Stimulated activated CD4-positive, alpha-beta T cell treated with anti-CD3 and anti-CD28 coated beads, Interleukin-15, amount 100 ng/mL, for 1 hour (primary cell): ENCODE measurements at places on chromosomes 1 and 21.

DNA sequence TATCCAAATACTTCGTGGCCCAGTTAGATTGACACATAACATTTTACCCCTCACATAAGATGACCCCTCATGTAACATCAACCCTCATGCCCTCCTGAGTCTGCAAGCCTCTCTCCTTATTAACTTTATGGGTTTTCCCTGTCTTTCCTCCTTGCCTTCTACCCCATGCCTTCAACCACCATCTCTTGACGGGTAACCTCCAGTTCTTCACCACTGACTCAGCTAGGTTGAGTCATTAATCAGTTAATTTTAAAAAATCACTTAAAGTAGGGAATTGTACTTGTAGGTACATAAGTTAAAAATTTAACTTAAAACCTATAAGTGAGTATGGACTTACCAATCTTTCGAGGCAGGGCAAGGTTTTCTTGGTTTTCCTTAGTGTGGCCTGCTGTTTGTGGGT, 330.7 kb downstream of the CAMTA1 start:
- DNase-seq = no peak

- no peak for DNase-seq
Measured at GRCh38 chr1:228986093-228986904, 251.0 kb downstream of the RHOU start.

DNA sequence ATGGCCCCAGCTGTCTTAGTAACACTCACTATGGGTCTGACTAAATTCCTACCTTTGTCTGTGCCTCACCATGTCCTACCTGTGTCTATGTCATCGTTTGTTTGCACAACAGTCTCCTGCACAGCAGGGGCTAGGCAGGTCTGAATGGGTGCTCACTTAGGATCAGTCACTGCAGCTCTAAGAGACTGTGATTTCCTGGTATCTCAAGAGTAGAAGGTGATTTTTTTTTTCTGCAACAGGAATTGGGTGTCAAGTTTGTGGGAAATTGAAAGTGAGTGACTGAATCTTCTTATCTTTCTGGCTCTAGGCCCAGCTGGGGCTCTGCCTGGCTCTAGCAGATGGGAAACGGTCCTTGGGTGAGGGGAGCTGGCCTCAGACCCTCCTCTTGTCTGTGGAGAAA, 46.4 kb upstream of the TRABD2B start:
- no peak for DNase-seq

- no peak for DNase-seq
Measured at GRCh38 chr1:46525253-46525983, 26.0 kb downstream of the KNCN start.

DNA sequence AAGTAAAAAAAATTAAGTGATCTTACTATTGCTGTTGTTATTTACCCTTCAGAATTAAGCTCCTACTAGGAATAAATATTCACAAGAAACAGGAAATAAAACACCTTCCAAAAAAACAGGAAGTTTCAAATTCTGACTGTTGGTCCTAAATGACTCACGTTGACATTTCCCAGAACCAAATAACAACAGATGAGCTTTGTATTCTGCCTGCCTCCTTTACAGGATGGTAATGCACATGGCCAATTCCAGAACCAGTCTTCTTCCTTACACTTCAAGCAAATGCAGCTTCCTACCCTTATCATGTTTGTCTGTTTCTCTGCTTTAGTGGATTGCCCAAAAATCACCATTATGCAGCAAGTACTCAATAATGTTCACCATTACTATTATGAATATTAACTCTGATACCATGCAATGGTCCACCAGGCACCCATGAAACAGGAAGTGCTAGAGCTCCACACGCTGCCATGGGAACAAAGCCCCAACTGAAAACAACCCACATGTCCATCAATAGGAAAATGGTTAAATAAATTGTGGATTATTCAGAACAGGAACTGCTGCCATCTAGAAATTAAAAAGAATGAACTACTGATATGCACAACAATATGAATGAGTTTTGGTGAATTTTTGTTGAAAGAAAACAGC, 8.9 kb downstream of the CASP9 start:
- DNase-seq = no peak

DNA sequence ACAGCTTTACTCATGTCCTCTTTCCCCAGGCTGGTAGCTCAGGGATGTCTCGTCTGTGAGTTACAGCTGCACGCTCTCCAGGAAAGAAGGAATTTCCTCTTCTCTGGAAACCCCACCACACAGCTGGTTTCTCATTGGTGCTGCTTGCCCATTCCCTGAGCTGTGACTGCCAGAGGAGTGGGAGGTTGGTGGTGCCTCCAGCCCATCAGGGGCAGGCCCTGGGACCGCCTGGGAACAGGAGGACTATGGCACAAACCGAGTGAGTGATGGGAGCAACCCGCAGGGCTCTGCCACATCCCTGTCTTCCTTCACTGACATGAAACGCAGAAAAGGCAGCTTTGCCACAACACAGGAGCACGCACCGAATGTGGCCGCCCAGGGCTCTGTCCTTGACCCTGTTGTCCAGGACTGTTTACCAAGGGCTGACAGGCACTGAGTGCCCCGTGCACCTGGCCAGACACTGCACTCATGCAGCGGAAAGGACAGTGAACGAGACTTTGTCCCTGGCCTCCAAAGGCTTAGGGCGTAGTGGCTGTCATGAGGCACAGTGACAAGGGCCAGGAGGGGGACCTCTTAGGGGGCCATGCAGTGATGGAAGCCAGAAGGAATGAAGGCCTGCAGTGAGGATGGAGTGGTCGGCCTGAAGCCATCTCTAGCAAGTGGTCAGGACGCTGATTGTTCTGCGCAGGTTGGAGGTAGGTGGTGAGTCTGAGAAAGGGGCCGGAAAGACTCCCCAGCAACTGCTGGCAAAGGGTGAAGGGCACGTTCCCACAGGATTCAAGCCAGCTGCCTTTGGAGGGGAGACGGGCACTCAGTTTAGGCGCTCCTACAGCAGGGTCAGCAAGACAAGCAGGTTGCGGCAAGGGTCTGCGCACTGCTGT, 1.7 kb upstream of the CCNL2 start:
- DNase-seq = no peak

- DNase-seq = no peak
Measured at GRCh38 chr1:2504225-2504948, 22.0 kb downstream of the PANK4 start.

DNA sequence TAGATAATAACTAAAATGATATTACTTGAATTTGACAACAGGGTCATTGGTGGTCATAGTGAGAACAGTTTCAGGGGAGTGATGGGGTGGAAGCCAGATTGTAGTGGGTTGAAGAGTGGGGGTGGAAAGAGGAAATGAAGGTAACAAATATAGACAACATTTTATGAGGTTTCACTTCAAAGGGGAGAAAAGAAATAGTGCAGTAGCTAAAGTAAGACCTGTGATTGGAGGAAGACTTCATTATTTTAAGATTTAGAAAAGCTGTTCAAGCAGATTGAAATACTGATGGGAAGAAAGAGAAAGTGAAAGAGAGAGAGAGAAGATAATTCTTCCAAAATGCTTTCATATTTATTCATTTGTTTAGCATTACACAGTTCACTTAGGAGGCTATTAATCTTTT, 52.0 kb upstream of the KCNA3 start:
- no peak for DNase-seq

- no peak for DNase-seq
Measured at GRCh38 chr21:35102488-35103371, 53.6 kb upstream of the RUNX1 start.

DNA sequence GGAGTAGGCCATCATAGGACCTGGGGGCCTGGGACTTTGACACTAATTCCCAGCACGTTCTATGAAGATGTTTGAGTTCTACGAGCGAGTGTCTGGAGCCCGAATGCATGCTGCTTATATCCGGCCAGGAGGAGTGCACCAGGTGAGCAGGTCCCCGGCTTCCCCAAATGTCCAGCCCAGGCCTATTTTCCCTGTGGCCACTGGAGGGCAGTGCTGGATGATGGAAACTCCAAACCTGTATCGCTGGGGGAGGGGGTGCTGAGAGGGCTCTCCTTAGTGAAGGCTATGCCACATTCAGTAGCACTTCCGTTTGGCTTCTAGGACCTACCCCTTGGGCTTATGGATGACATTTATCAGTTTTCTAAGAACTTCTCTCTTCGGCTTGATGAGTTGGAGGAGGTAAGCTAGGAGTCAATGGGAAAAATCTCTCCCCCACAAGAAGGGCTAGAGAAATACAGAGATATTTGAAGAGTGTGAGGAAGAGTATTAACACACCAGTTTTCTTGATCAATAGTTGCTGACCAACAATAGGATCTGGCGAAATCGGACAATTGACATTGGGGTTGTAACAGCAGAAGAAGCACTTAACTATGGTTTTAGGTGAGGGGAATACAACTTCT, 5.2 kb upstream of the FCER1G start:
- DNase-seq = peak; percentile 42

DNA sequence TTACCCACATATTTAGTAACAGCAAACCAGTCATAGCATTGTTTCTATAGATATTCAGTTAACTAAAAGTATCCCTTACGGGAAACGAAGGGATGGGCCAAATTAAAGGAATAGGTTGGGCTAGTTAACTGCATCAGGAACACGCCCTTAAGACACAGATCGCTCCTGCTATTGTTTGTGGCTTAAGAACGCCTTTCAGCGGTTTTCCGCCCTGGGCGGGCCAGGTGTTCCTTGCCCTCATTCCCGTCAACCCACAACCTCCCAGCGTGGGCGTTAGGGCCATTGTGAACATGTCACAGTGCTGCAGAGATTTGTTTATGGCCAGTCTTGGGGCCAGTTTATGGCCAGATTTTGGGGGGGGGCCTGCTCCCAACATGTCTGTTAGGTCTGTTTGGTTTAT, 14.7 kb downstream of the TNFRSF18 start:
- DNase-seq = no peak

GRCh38 chr1:14486401-14487201, 111.9 kb upstream of the KAZN start:
- DNase-seq = no peak

DNA sequence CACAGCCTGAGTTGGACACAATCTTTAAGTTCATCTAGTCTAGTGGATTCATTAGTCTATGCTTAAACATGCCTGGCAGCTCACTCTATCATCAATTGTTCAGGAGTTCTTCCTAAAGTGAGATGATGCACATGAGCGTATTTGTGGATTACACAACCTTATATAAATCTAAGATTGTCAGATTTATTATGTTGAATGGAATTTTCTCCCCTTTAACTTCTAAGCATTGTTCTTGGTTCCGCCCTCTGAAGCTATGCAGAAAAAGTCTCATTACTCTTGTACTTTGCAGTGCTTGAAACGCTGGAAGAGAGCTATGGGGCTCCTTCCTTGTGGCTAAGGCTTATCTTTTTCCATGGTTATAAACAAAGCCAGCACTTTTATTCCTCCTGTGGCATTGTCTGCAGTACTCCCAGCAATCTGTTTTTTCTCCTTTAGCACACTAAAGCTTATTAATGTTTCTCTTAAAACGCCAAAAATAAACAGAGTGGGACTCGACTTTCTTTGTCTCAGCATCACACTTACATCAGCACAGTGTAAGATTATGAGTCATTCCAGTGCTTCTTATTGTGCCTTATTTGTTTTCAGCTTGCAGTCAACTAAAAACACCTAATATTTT, 316.8 kb upstream of the CAMK1G start:
- no peak for DNase-seq

DNA sequence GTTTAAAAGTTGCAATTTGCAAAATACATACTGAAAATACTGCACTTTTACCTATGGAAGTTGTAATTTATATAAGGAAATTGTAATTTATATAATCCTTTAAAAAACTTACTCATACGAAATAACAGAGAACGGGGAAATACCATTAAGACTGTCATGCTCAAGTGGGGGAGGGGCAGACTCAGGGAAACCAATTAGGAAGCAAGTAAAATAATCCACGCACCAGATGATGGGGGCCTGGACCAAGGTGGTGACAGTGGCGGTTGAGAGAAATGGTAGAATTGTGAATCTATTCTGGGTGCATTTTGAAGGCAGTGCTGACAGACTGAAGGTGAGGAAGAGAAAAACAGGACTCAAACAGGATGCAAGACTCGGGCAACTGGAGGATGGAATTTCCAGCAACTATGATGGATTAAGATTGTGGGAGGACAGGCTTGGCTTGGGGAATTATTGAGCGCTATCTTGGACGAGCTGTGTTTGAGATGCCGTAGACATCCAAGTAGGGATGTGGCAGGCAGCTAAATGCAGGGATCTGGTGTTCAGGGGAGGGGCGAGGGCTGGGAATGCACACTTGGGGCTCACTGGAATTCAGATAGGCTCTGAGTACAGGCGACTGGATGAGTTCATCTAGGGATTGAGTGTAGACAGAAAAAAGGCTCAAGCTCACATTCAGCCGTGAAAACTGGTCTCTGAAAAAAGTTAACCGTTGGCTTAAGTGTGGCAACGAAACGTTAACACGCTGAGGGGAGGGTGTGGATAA, 977 bp downstream of the LCA5L start:
- DNase-seq = no peak

GRCh38 chr1:30977105-30977504, 68.5 kb upstream of the SDC3 start:
- DNase-seq = no peak

GRCh38 chr1:9093091-9093490, 23.7 kb upstream of the SLC2A5 start:
- DNase-seq = no peak

DNA sequence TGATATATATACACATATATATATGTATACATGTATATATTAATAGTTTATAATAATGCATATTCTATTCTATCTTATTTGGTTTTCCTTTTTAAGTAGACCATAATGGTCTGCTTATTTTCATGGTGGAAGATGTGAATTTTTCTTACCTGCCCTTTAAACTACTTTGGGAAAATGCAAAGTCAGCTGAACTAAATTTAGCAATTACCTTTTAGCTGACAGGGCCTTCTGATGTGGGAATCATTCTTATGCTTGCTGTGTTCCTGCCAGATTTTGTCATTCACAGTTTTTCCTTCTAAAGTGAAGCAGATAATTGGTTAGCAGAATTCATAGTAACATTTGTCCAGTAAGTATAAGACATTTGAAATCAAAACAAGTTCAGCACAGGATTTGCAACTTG, 63.2 kb upstream of the SAMSN1 start:
- no peak for DNase-seq

DNA sequence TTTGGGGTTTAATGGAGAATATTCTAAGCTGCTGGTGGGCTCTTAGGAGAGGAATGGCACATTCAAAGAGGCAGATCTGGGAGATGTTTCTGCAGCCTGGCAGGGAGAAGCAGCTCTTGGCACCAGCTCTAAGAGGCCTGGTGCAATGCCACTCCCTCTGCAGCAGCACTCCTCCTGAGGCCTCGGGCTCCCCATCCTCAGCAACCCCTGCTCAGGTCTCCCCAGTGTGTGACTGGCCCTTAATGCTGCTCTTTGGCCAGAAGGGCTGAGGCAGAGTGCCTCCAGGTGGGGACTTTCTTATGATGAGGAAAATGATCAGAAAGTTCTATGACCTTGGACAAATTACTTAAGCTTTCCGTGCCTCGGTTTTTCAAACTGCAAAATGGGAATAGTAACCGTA, 55.5 kb downstream of the MAB21L3 start:
- DNase-seq = no peak

- DNase-seq = no peak
Measured at GRCh38 chr1:180229483-180230415, at the start of gene LHX4. Gene LHX4 (plus strand): TSS chr1:180230264. CDS start chr1:180230530, 266 bp downstream.

GRCh38 chr1:214574598-214575411, 23.4 kb upstream of the PTPN14 start:
- no peak for DNase-seq

DNA sequence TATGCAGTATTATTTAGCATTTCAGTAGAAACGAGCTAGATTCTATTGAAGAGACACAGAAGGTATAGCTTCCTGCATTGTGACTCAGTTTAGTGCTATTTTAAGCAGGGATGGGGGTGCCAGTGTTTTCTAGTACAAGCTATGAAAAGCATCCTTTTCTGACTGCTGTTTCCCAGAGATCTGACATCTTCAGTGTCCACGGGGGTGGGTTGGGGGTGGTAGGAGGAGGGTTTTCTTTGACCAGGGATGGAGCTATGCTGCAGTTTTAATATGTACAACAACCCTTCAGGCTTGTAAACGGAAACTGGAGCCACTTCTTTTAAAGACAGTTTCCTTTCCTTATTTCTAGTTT, 2.7 kb upstream of the NEGR1 start:
- no peak for DNase-seq
